ENCODE measurements at places on chromosomes 11 and 22.

DNA sequence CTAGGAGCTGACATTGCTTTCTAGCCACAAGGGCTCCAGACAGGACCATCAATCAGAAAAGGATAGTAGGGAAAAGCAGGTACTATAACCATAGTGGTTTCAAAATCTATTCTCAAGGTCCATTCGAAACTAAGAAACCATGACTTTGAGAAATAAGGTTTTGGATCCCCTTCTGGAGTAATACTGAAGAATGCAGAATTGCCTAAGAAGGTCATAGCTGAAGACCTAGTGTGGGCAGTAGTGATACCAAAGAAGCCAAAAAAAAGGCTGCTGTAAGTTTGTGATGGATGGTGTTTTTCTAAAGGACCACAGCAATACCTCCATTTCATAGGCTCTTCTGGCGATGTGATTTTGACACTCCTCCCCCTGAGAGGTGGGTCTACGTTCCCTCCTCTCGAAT is 163.1 kb downstream of the MAML2 start:
- DNase-seq, result no peak

GRCh38 chr11:47886096-47886495 is 37.9 kb upstream of the NUP160 start:
- DNase-seq, result peak; percentile 93

DNA sequence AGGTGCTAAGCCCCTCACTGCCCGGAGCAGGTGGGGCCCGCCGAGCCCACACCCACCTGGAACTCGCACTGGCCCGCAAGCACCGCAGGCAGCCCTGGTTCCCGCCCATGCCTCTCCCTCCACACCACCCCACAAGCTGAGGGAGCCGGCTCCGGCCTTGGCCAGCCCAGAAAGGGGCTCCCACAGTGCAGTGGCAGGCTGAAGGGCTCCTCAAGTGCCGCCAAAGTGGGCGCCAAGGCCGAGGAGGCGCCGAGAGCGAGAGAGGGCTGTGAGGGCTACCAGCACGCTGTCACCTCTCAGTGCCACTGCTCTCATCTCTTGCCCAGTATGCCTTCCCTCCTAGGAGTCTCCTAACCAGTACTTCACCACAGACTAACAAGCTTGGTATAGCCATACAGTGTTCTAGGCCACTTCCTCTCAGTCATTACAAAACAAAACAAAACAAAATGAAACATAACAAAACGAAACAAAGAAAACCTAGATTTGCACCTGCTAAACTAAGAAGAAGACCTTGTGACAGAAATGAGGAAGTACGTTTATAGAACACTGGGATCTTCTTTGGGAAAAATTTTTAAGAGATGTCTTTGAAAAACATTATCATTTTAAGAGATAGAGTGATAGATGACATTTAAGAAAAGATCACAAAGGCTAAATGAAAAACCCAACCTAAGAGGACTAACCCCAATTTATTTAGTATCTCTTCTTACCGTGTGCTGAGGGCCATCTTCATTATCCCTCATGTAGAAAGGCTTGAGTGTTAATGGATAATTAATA is 47.7 kb upstream of the GAB2 start:
- no peak for DNase-seq

DNA sequence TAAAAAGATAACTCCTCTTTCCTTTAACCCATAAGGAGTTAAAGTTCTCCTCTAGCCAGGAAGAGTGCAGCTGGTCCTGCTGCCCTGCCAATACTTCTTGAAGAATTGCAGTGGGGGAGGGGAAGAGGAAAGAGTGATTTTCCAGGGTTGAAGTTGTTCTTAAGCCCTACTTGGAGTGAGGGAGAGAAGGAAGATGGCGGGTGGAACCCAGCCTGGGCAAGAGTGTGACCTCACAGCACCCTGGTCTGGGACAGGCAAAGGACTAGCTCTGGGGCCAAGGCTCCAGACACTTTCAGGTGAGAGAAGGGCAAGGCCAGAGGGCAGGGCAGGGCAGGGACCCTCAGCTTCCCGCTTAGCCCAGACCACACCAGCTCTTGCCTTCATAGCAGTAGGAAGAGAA is 6.6 kb downstream of the TNKS1BP1 start:
- peak; percentile 97 for DNase-seq

GRCh38 chr22:33274214-33275072 is 216.3 kb upstream of the SYN3 start:
- no peak for DNase-seq

DNA sequence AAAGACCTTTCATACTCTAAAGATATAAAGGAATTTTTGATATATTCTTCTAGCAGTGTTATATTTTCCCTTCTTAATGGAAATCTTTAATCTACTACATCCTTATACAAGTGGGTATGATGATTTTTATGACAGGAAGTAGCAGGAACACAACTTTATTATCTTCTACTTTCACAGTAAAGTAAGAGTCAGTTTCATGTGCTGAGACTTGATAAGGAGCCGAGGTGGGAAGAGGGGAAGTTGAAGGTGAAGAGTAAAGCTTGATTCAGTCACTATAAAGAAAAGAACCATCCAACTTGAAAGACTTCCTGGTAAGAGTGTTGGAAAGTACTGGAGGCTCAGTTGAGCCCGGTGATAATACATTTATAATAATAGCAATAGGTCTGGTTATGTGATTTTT is 82.1 kb upstream of the PTH start:
- DNase-seq, result no peak

GRCh38 chr11:70095541-70096252 is 17.6 kb downstream of the ANO1 start:
- DNase-seq, result no peak

GRCh38 chr11:13302420-13302958 is 24.9 kb downstream of the BMAL1 start:
- DNase-seq, result no peak
